ENCODE measurements at places on chromosomes 6 and 20.

- DNase-seq = no peak
Measured at GRCh38 chr20:62719250-62719935, 10.8 kb downstream of the NTSR1 start.

DNA sequence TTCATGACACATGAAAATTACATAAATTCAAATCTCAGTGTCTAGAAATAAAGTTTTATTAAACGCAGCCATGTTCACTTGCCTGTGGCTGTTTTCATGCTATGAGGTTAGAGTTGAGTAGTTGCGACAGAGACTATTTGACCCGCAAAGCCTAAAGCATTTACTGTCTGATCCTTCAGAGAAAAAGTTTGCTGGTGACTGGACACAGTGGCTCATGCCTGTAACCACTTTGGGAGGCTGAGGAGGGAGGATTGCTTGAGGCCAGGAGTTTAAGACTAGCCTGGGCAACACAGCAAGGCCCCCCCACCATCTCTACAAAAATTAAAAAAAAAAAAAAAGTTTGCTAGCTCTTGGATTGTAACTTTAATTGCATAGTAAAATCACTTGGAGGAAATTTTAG, 9.2 kb downstream of the SMIM28 start:
- DNase-seq = no peak

DNA sequence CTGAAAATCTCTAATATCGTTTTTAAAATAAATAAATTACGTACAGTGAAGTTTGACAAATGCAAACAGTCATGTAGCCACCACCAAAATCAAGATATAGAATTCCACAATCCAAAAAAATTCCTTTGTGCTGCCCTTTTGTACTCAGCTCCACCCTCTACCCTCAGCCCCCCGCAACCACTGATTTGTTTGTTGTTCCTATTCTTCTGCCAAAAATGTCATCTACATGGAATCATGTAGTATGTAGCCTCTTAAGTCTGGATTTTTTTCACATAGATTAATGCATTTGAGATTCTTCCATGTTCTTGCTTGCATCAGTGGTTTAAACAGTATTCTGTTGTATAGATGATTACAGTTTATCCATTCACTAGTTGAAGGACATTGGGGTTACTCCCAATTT, 8.5 kb upstream of the REPS1 start:
- no peak for DNase-seq

DNA sequence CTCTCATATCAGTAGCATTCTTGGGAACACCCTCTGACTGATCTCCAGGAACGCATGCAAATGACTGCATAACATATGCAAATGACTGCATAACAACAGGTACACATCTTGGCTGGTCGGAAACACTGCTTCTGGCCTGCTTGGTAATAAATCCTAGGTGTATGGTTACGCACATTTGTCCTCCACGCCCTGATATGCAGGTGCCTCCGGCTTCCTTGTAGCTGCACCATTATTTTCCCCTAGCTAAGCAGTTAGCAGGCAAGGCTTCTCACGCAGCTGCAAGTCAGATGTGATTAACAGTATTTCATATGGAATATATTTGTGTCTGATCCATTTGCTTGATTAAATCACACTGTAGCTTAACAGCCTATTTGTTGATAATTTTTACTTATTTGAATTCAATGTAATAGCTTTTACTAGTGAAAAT, 5.9 kb downstream of the RPS6KA2 start:
- DNase-seq = no peak

- DNase-seq = no peak
Measured at GRCh38 chr6:97053643-97054411, 129.3 kb downstream of the KLHL32 start.

- no peak for DNase-seq
Measured at GRCh38 chr6:46440641-46441040, 50.6 kb downstream of the RCAN2 start.
